ENCODE measurements at places on chromosomes 16 and 17.

DNA sequence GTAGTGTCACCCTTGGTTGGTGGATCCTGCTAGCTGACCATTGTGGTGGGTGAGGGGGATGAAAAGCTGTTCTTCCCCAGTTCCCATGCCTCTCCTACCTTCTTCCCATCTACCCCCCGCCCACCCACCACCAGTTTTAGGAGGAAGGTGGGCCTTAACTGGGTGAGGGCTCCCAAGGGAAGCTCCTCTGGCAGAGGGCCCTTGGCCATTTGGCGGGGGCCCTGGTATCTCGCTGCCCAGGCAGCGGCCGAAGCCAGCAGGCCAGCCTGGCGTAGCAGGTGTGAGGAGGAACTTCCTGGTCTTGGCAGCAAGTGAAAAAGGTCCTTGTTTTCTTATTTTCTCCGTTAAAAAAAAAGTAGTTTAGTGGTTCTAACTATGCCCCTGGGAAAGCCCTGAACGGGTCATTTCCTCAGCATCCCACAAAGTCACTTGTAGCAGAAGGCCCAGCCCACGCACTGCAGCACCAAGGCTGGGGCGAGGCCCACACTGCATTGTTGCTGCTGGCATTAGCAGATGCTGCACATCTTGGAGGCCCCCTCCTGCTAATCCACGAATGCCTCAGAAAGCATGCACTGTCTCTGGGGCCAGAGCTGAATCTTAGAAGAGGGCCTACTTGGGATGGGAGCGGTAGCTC, 72.5 kb downstream of the MPRIP start:
- no peak for DNase-seq

DNA sequence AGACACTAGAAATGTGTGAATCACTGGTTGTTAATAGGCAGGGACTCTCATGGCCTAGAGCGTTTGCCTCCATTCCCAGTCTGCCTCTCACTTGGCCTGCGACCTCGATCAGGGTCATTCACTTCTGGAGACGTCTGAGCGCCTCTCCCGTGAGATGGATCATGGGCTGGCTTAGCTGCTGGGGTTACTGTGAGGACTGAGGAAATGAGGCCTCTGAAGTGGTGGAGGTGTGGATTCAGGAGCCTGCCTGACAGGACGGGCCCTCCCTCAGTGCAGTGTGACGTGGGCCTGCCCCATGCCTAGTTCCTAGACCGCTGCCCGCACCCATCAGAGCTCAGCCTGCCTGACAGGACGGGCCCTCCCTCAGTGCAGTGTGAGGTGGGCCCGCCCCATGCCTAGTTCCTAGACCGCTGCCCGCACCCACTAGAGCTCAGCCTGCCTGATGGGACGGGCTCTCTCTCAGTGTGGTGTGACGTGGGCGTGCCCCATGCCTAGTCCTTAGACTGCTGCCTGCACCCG, 61.9 kb downstream of the BANP start:
- DNase-seq: no peak

- DNase-seq: no peak
These were observed 67.1 kb downstream of the TANC2 start for GRCh38 chr17:63033142-63033541.

GRCh38 chr17:67246403-67246652, 1.3 kb upstream of the HELZ start:
- peak; percentile 71 for DNase-seq

- DNase-seq: no peak
These were observed 43.1 kb upstream of the DLX4 start for GRCh38 chr17:49925921-49926320.

GRCh38 chr17:22300177-22300576, 607.9 kb downstream of the KCNJ18 start:
- DNase-seq: no peak

GRCh38 chr16:81429045-81429521, 15.5 kb upstream of the CMIP start:
- DNase-seq: no peak

DNA sequence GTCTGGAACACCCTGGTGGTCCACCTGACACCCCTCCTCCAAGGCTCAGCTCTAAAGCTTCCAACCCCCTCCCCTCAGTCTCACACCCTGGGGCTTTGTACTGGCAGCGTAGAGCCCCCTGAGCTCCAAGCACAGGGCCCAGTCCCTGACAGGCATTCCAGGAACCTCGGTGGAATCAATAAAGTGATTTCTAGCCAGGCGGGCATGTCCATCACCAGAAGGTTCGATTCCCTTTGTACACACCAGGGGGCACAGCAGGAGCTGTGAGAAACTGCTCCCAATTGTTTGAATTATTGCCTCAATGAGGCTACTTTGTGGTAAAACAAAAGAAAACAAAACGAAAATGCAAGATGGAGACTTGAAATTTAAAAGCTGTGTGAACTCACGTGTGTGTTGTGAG, 51.8 kb downstream of the SMPD3 start:
- peak; percentile 34 for DNase-seq

DNA sequence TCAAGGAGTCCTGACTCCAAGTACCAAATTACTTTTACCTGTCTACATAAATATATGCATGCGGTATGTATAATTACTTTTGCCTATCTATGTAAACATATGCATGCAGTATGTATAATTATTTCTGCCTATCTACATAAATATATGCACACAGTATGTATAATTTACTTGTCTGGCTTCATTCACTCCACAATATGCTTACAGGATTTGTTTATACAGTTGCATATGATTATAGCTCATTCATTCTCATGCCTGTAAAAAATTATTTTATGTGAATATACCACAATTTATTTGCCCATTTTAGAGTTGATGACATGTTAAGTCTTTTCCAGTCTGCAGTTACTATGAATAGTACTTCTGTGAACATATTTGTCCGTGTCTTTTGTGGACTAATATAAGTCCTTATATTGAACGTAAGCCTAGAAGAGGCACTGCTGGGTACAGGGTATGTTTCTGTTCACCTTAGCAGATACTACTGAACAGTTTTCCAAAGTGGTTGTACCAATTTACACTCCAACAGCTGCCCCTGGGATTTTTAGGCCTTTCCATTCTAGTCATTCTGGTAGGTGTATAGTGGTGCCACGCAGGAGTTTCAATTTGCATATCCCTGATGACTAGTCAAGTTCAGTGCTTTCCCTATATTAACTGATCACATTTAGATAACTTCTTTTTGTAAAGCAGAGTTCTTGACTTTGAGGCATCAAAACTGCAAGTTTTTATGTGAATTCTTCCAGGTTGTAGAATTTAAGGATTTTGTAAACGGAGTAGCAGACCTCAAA, 47.0 kb downstream of the MARVELD3 start:
- no peak for DNase-seq

- DNase-seq: no peak
These were observed 322.1 kb downstream of the MAP2K4 start for GRCh38 chr17:12342609-12343435.

DNA sequence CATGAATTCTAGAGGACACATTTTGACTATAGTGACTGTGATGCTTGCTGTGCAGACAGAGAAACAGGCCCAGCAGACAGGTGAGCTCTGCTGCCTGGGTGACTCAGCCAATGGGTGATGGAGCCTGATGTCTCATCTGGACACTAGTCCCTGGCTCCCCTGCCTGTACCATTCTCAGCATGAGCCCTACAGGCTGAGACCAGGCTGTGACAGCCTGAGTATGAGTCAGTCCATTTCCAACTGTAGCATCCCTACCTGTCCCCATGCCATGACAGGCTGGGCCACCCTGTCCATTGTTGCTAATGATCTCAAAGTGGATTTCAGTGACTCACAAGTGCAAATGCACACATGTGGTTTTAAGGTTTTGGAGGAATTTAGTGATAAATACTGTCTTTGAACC, 102.5 kb upstream of the EEF2KMT start:
- no peak for DNase-seq

GRCh38 chr16:64791756-64792155, 330.1 kb downstream of the CDH11 start:
- no peak for DNase-seq

GRCh38 chr16:50203681-50204080, 50.6 kb downstream of the TENT4B start:
- DNase-seq: no peak

DNA sequence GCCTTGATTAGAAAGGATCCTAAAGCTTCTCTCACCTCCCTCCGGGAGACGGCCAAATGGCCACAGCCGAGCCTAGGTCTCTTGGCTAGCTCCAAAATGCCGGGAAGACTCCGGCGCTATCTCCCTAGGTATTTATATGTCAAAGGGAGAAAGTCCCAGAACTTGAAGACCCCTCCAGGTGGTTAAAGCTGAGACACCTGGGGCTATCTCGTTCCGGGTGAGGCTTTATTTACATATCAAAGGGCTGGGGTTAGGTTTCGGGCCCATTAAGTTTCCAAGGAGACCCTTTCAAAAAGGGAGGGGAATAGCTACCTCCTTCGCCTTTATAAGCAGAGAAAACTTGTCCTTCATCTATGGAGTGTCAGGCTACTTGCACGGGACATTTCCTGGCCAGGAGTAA, 70.9 kb upstream of the KIFC3 start:
- peak; percentile 66 for DNase-seq

- no peak for DNase-seq
These were observed 52.1 kb downstream of the USP10 start for GRCh38 chr16:84751947-84752346.

- no peak for DNase-seq
These were observed 49.4 kb downstream of the TNFRSF13B start for GRCh38 chr17:16922386-16923096.
